GM19239 (cell line): ENCODE measurements at places on chromosomes 7 and 10.

DNA sequence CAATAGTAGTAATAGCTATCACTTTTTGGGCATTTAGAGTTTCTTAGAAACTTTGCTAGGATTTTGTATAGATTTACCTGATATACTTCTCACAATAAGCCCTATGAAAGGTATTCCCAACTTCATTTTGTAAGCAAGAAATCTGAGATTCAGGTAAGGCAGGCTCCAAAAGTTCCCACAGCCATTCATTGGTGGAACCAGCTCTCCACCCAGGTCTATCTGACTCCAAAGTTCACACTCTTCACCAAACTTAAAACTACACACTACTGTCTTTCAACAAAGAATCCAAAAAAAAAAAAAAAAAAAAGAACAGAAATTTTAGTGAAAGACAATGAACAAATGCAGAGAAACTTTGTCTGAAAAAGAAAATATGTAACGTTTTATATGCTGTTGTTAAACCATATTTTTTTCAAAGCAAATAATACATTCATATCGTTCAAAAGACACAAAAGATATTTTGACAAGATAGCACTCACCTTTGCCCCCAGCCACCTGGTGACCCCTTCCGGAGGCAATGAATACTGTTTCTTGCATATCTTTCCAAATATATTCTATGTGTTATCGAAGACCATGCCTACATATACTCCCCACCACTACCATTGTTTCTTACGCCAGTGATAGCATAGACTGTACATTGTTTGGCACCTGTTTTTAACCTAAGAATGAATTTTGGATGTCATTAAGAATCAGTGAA, 108.2 kb downstream of the C1GALT1 start:
- DNase-seq: no peak

DNA sequence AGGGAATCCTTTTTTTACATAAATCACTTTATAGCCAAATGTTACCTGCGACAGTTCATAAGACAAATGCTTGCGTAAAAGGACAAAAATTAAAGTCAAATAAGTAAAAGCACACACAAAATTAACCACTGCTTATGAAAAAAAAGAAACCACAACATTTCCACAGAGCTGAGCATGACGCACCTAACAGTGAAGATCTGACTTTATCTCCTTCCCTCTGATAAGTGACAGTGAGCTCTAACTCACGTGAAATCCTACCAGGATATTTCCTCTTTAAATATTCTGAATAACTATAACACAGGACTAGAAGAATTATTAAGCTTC, 225.5 kb downstream of the SFMBT2 start:
- DNase-seq: no peak

- DNase-seq: no peak
Observed at GRCh38 chr10:132593900-132594876, 56.6 kb downstream of the INPP5A start.

DNA sequence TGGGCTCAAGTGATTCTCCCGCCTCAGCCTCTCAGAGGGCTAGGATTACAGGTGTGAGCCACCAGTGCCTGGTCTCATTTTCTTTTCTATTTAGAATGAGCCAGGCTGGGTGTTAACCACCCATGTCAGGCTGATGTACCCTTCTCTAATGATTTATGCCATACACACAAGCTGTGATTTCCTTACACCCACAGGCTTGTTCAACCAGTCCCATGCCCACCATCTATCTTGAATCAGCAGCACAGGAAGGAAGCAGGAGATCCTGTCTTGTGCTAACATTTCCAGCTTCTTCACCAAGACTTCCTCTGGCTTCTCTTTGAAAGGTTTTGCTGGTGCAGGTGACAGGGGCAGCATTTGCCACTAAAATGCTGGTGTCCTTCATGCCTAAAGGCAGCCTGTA, 176.4 kb downstream of the GATA3 start:
- no peak for DNase-seq

GRCh38 chr7:155670521-155670920, 26.1 kb downstream of the RBM33 start:
- no peak for DNase-seq

GRCh38 chr7:1566687-1567048, 3.2 kb downstream of the PSMG3 start:
- no peak for DNase-seq

- DNase-seq: no peak
Observed at GRCh38 chr10:78768041-78768835, 300.5 kb upstream of the ZMIZ1 start.

- no peak for DNase-seq
Observed at GRCh38 chr7:3960050-3960763, 659.2 kb downstream of the SDK1 start.

DNA sequence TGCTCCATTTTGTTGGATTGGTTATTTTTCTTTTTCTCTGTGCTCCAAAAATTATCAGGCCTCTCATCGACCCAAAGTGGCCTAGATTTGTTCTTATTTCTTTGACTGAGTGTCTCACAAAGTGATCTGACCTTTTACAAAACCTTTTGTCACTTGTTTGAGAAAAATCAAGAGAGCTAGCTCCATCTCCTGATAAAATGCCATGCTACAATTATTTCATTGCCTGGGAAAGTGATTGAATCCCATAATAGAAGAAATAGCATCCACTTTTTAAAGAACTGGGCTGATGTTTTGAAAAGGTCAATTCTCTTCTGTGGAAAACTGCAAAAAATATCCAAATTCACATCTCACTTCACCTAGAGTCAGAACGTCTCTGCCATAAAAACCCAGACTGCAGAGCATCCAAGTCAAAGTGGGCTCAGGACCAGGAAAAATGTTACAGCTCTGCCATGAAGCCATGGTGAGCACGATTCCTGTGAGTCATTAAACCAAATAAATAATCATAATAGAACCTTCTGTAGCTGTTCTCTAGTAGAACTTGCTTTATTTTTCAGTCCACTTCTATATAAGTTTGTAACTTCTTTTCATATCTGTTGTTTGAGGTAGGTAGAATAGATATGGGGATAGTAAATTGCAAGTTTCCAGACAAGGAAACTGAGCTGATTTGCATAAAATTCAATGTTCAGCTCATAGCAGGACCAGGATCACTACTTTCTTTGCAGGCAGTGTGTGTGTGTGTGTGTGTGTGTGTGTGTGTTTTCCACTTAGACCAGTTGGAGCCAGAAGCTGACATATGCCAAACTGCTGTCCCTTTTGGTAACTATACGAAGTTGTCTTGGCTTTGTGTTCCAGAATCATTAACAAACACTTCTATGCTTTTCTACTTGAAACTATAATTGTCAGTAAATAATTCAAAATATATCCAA, 632.5 kb upstream of the ANKRD30A start:
- no peak for DNase-seq

GRCh38 chr7:82156168-82156567, 287.4 kb downstream of the CACNA2D1 start:
- DNase-seq: no peak

GRCh38 chr7:46881507-46882127, 700.3 kb downstream of the TNS3 start:
- no peak for DNase-seq

DNA sequence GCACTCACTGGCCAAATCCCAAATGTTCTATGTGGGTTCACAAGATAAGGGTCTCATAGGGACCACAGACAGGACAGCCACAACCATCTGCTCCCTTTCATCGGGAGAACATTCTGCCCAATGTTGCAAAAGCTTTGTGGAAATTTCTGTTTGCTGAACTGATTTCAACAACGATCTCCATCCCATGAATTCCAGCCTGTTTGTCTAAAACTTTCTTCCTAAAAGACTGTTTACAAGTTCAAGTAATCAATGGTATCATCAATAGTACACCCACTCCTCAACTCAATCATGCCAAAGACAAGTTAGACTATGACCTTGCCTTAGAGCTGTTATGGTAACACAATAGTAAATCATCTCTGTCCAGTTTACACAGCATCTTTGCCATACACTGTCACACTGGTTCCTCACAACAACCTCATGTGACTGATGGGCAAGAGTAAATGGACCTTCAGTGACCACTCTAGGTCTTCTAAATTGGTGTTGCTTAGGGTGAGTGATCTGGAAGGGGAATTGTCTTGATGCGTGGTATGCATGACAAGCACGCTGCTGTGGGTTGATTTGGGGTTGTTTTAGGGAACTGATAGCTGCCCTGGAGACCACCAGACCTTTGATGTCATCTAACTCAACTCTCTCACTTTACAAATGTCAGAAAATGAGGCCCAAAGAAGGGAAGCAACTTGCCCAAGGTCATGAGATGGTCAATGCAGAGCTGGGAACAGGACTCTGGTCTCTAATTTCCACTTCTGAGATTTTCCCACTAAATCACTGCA, 95.1 kb downstream of the PPP1R3C start:
- no peak for DNase-seq

- no peak for DNase-seq
Observed at GRCh38 chr7:7251742-7252141, 69.4 kb downstream of the C1GALT1 start.

DNA sequence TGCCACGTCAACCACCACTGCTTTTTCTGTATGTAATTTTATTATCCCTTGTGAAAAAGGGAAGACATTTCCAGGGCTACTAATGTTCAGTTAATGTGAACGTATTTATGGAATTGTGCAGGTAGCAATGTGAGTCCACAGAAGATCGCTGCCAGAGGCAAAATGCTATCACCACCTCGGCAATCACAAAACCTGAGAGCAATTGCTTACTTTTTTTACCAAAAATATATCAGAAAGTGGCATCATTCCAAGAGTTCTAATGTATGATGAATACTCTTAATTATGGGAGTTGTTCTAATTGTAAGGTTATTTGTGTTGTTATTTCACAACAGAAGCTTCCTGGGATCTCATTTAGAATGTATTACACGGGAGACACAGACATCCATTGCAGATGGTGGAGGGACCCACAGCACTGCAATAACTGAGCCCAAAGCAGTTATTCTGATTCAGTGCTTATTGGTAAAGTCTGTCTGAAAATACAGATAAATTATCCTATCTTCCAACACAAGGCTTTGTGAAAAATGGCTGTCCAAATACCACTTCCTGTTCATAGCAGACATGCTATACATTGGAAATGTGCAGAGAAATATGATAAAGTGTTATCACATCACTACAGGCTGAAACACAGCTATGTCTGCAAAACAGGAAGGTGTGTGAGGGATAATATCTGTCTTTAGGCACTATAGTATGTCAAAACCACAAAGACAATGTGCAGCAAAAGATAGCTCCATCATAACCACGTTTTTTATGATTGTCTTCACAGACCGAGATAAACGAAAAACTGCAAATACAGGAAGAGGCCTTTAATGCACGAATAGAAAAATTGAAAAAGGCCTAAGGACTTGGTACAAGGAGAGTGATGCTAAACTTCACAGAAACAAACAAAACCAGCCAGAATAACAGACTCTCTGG, 102.7 kb downstream of the CABCOCO1 start:
- DNase-seq: no peak

DNA sequence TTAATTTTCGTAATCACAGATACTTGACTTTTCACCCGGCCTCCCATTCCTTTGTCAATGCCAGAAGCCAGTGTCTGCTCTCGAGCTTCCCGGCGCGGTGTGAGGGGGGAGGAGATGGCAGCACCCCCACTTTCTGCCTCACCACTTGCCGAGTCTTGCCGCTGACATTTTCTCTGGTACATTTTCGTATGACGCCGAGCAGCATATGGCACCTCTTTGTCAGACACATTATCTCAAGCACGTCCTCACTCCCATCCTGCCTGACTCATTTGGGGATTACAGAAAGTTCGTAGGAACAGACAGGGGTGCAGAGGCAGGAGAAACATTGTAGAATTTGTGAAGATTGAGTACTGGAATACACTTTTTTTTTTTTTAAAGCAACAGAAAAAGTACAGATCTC, 60.8 kb upstream of the SORCS3 start:
- no peak for DNase-seq

DNA sequence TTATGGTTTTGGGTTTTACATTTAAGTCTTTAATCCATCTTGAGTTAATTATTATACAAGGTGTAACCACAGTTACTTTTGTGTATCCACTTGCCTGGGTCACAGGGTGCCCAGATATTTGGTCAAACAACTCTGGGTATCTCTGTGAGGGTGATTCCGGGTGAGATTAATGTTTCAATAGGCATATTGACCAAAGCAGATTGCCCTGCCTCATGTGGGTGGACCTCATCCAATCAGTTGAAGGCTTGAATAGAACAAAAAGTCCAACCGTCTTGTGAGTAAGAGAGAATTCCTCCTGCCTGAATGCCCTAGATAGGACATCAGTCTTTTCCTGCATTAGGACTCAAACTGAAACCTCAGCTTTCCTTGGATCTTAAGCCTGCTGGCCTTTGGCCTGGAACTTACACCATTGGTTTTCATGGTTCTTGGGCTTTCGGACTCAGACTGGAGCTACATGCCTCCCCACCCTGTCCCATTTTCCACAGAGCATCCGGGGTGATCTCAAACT, 68.9 kb upstream of the ST8SIA6 start:
- DNase-seq: no peak

DNA sequence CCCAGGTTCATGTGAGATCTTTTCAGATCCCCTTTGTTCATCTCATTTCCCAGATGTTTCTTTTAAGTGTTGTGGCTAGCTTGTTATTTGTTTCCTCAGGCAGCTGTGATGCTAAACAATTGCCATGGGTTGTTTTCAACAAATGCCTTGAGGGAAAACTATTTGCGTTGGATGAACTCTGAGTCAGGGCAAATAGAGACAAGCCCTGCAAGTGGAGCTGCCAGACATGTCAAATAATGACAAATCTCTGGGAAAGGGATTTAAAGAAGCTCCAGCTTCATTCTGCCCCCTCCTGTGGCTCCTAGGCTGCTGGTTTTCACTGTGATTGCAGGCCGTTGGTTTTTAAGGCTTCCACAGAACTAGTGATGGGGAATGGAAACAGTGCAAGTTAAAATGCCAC, 272.4 kb upstream of the SP8 start:
- no peak for DNase-seq

DNA sequence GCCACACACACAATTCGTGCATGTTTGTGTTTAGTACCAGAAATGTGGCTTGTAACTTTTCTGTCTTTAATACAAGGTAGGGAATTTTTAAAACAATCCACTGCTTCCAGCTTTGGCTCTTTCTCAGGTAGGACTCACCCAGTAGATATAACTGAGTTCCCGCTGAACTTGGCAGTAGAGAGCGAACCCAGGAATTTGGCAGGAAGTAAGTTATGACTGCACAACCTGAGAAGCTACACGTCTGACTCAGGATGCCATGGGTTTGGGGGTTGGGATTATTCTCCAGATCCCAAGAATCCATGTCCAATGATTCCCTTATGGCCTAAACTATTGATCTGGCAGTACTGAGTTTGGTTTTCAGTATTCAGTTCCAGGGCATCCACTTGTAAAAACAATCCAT, 499.7 kb downstream of the CALN1 start:
- DNase-seq: no peak

DNA sequence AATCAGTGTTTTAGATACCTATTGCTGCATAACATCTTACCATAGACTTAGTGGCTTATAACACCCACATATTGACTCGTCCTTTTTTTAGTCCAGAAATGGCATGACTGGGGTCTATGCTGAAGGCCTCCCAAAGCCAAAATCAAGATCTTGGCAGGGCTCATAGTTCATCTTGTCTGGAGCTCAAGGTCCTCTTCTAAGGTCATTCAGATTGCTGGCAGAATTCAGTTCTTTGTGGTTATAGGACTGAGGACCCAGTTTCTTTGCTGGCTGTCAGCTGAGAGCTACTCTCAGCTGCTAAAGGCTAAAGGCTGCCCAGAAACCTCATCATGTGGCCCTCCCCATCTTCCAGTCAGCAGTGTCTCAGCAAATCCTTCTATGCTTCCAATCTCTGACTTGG, 165.5 kb downstream of the FAM107B start:
- no peak for DNase-seq
